ENCODE measurements at places on chromosomes 4 and X. TPM values are rescaled to one million over a fixed set of nuclear protein-coding genes. Genes with fewer than 3 reads are reported as not detected.
A peak's percentile ranks its signal among the peaks of the same experiment; 100 is the strongest.

- DNase-seq, result no peak
Observed at GRCh38 chrX:57104921-57105398, 16.4 kb downstream of the SPIN2B start.

GRCh38 chr4:4320528-4320927 is 30.5 kb downstream of the ZBTB49 start:
- peak; percentile 44 for DNase-seq

DNA sequence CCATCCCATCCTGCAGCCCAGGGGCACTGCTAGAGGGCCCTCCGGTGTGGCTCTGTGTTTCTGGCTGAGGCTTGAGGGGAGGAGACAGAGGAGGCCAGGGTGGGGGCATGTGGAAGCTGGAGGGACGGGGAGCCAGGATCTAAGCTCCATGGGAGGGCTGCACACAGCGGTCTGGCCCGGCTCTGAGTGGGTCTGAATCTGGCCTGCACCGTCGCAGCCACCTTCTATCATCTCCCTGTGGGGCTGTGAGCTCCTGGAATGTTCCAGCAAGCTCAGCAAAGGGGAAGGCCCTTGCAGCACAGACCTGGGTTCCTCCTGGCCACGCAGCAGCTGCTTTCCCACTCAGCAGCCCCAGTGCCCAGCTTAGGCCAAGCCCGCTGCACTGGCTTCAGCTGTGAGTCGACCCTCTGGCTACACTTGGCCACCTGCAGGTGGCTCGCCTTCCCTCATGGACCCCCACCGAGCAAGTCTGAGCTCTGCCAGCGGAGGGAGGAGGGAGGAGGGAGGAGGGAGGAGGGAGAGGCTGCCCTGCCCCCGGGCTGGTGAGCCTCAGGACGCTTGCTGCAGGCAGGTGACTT is 5.3 kb downstream of the NKX1-1 start:
- DNase-seq, result peak; percentile 55

GRCh38 chr4:81207828-81208227 is 7.2 kb downstream of the PRKG2 start:
- no peak for DNase-seq

GRCh38 chr4:626201-627091 is 1.1 kb downstream of the PDE6B start:
- peak; percentile 64 for DNase-seq

Gene PPP1R2C
- polyA plus RNA-seq, result not detected
